ENCODE measurements at places on chromosomes 2 and 18. TPM values are rescaled to one million over a fixed set of nuclear protein-coding genes. Genes with fewer than 3 reads are reported as not detected.

Gene TNS1
- total RNA-seq: 54.5 TPM

Gene LIMS3
- total RNA-seq: 6.1 TPM

Gene ADD2
- 0.36 TPM for total RNA-seq

Gene OR6B2
- not detected for total RNA-seq

Gene UPP2
- not detected for total RNA-seq

Gene EVX2
- total RNA-seq: not detected

Gene G6PC2
- total RNA-seq: not detected

Gene RASGRP3
- total RNA-seq: 5.9 TPM

Gene SERPINB5
- total RNA-seq: not detected

Gene CXCR1
- total RNA-seq: not detected

Gene GALNT3
- 3.1 TPM for total RNA-seq

Gene STAMBP
- total RNA-seq: 34.2 TPM

Gene MOCOS
- total RNA-seq: 3.5 TPM

Gene PID1
- total RNA-seq: 13.0 TPM

Gene NT5C1B
- not detected for total RNA-seq

Gene GFPT1
- 47.4 TPM for total RNA-seq

Gene KCNJ3
- not detected for total RNA-seq

Gene GDF7
- not detected for total RNA-seq

Gene C2orf80
- total RNA-seq: not detected

Gene CRYBA2
- not detected for total RNA-seq

Gene TXNDC2
- 0.16 TPM for total RNA-seq

Gene GPATCH11
- total RNA-seq: 14.0 TPM

Gene RAPGEF4
- 1.3 TPM for total RNA-seq

Gene ADAM17
- 108 TPM for total RNA-seq

Gene EFEMP1
- total RNA-seq: 1,009 TPM

Gene SP140
- 0.09 TPM for total RNA-seq

Gene FAM110C
- not detected for total RNA-seq

Gene PPP1R1C
- not detected for total RNA-seq

Gene C1QL2
- total RNA-seq: not detected

Gene AOX1
- total RNA-seq: 23.6 TPM

Gene C1GALT1C1L
- 0.36 TPM for total RNA-seq

Gene ARL5A
- 45.6 TPM for total RNA-seq

Gene DNAJC5G
- not detected for total RNA-seq

Gene GREB1L
- total RNA-seq: 3.7 TPM

Gene SERPINB3
- not detected for total RNA-seq

Gene NDUFS1
- total RNA-seq: 148 TPM

Gene HRH4
- under 0.01 TPM for total RNA-seq

Gene SLC40A1
- total RNA-seq: 19.7 TPM

Gene FAP
- 150 TPM for total RNA-seq

Gene DSG1
- not detected for total RNA-seq

Gene NEB
- 0.41 TPM for total RNA-seq

Gene CHMP3
- 87.5 TPM for total RNA-seq
